ENCODE measurements at places on chromosomes 7 and 10.
A peak's percentile ranks its signal among the peaks of the same experiment; 100 is the strongest.

DNA sequence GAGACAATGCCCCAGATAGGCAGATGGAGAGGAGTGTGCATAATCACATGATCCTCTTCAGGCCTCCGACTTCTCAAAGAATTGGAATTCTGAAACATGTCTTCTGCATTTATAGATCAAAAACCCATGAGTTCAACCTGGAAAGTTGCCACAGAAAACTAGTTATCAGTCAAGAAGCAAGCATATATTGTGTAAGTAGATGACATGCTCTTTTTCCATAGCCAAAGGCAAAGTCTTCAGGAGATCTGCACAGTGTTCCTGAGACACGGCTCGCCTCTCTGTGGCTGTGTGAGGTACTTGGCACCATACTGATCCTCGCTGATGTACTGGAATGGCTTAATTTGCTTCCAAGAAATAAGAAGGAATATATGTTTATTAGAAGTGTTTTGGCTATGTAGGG lies 213.5 kb upstream of the MKI67 start:
- DNase-seq = no peak

DNA sequence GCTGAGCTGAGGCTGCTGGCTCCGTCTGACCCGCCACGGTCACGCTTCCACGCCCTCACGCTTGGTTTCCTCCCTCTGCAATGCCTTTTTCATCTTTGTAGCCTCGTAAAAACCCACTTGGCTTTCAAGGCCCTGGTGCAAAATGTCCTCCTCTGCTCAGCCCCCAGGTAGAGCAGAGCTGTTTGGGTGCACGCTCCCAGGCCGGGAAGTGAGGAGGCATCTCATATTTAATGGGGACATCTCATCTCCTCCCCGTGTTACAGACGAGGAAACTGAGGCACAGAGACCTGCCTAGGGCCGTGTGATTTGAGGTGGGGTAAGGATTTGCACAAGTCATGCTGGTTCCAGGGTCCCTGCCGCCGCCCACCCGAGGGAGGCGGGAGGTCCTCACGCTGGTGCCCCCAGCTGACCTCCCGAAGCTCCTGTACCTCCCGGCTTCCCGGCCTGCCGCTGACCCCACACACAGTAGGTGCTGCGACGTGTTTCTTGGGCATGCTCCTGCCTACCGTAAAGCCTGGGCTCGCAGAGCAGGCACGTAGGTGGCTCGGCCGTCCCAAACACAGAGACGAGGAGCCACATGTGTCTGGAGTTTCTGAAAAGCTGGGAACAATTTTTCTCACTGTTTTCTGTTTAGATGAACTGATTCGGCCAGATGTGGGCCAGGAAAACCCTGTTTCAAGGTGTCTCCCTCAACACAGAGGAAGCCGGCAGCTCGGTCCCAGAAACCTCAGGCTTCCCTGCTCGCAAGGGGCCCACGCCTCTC lies 11.5 kb downstream of the FOXL3 start:
- DNase-seq = no peak

- DNase-seq = no peak
These were observed 46.1 kb downstream of the MPP7 start for GRCh38 chr10:28256776-28257175.

- no peak for DNase-seq
These were observed 578.8 kb upstream of the PFKP start for GRCh38 chr10:2488446-2489005.

- no peak for DNase-seq
These were observed 57.5 kb downstream of the ICA1 start for GRCh38 chr7:8204339-8205030.

DNA sequence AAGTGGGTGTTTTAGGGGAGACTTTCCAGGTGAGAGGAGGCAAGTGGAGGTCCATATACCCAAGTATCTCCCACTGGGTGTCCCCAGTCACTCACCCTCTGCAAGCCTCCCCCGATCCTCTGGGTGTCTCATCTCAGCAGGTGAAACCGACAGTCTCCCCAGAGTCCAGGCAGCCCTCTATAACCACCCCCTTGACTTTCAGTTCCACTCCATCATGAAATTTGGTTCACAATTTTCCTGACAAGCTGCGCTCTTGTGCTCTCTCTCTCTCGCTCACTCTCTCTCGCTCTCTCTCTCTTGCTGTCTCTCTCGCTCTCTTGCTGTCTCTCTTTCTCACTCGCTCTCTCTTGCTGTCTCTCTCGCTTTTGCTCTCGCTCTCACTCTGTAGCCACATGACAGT lies 8.1 kb upstream of the RABGEF1 start:
- DNase-seq = no peak

DNA sequence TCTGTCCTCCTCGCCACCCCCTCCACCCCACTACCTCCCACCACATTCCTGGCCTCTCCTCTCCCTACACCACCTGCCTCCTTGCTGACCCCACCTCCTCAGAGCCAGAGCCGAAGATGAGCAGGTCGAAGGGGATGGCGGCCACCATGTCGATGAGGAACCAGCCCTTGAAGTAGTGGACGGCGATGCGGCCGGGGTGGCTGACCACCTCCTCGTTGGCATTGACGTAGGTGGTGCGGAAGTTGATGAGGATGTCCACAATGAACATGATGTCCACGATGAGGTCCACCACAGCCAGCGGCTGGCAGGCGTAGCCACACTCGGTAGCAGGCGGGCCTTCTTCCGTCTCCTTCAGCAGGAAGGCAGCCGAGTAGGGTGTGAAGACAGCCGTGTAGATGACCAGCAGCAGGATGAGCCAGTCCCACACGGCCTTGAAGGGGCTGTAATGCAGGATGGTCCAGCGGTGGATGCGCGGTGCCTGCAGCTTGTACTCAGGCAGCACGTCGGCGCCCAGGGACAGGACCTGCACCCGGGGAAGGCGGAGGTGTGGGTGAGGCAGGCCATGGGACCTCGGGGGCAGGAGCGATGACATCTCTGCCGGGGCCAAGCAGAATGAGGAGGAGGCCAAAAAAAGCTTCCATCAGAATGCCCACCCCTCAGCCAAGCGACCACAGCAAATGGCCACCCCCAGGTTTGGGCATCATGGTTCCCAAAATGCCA lies 25.6 kb downstream of the KCNH2 start:
- DNase-seq = no peak

GRCh38 chr7:95471071-95471470 lies 14.7 kb upstream of the ASB4 start:
- DNase-seq = no peak

DNA sequence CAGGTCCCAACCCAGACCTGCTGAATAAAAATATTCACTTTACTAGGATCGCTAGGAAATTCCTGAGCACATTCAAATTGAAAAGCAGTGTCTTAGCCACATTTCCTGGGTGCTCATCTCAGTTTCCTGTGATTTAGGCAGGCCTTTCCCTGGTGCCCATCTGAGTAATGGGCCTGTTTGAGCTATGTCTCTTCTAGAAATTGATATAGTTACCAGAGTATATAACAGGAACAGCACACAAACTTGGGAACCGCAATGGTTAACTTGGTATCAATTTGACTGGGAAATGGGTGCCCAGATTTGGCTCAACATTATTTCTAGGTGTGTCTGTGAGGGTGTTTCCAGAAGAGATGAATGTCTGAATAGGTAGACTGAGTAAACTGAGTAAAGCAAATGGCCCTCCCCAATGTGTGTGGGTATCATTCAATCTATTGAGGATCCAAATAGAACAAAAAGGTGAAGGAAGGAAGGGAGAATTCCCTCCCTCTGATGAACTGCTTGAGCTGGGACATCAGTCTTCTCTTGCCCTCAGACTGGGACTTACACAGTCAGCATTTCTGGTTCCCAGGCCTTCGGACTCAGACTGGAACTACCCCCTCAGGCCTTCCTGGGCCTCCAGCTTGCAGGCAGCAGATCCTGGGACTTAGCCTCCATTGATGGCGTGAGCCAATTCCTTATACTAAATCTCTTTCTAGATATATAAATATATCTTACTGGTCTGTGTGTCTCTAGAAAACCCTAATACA lies 99.1 kb downstream of the CCDC71L start:
- DNase-seq = no peak

GRCh38 chr7:108294595-108294994 lies 161.6 kb downstream of the NRCAM start:
- no peak for DNase-seq

DNA sequence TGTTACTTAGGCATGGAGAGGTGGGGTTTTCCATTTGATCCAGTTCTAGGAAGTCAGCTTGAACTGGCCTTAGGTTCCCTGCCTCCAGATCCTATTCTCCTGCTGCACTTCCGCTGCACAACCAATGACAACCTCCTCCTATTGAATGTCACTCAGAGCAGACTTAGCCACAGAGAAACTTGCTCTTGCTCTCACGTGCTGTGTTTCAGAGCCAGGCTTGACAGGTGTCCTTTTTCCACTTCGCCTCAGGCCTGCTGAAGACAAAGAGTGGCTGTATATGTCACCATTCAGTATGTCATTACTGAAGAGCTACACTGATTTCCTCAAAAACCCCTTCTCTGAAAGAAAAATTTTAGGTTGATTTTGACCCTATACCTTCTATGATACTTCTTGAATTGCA lies 115.4 kb upstream of the ETV1 start:
- no peak for DNase-seq

GRCh38 chr7:24291271-24291670 lies 7.3 kb downstream of the NPY start:
- DNase-seq = no peak

DNA sequence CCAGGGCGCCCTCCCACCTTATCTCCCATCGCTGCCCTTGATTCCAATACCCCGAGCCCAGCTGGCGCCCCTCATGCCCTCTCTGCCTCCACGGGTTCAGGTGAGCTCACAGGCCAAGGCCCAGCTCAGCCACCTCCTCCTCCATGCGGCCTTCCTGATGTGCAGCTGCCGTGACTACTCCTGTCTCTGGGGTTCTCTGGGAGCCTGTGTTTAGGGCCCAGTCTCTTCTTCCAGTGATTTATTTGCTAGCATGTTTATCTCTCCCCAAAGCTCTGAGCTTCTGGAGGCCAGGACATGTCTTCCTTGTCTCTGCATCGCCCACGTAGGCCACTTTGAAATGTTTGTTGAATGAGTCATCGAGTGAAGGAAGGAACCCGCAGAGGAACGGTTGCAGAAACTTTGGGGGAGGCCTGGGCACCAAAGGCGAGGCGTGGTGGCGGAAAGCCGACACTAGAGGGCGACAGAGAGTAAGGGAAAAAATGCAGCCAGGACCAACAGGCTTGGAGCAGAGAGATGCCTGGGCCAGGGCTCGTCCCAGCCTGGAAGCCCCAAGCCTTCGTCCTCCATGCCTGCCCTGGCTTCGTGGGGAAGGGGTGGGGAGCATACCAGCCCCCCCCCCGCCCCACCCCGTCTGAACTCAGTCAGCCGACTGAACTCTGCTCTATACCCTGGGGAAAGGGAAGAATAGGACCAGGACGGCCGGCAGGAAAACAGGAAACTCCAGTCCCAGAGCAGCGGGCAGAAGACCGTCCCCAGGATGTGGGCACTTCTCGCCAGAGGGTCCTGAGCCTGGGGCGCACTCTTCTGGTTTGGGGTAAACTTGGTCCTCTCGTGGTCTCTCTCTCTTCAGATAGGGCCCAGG lies 10.9 kb upstream of the HSPB1 start:
- DNase-seq = peak; percentile 92

DNA sequence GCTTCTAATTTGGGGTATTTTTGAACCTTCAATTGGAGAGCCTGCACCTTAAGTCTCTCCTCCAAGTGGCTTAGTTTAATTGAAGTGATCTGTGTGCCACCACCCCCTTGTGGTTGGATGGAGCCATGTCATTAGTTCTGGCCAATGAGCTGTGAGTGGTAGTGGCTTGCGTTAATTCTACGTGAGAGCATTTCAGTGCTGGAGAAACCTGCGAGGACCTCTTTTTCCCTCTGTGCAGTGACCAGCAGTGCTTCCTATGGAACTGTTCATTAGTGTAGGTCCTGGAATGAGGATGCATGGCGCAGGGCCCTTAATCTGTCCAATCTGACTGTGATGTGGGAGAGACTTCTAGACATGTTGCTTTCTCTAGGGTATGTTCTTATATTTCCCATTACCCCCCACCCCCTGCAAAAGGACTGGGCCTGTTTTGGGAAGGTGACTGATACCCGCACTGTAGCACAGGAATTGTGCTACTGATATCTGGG lies 3.8 kb downstream of the HILPDA start:
- peak; percentile 33 for DNase-seq

DNA sequence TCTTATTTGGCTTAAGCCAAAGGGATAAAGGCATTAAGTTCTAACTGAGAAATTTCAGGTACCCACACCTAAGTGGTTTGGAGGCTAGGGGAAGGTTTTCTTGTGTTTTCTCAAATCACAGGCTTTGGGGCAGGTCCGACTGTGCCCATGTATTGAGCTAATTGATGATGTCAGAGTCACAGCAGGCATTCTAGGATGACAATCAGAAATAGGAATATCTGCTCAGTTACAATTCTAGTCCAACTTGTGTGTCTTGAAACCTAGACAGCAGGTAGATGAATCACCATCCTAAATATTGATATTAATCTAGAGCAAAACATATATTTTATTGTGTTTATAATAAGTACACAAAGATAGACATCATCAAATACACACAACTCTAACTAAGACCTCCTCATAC lies 2.3 kb upstream of the FHIP2A start:
- DNase-seq = no peak

GRCh38 chr10:32047881-32048280 lies 8.3 kb downstream of the KIF5B start:
- DNase-seq = no peak

DNA sequence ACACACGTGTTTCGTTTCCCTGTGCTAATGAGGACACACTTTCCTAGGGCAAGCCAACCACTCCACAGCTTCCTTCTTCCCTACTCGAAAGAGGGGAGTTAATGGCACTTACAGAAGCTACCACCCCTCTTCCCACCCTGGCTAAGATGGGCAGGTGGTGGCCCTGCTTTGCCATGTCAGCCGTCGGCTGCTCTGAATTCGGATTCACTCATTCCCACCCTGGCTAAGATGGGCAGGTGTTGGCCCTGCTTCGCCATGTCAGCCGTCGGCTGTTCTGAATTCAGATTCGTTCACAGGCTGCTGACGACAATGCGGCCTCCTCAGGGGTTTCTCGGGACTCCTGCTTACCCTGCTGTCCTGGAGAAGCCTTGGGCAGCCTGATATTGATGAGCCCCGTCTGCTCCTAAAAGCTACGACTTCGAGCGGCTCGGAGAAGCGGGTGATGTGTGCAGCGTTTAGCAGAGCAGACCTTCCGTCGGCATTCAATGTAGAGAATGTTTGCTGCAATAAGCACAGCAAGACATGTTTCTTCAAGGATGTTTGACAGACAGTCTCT lies 56.2 kb upstream of the PPP2R2D start:
- no peak for DNase-seq

GRCh38 chr7:66629222-66630062 lies 761 bp downstream of the KCTD7 start:
- no peak for DNase-seq

- DNase-seq = no peak
These were observed 20.2 kb upstream of the SMC3 start for GRCh38 chr10:110547139-110547761.

DNA sequence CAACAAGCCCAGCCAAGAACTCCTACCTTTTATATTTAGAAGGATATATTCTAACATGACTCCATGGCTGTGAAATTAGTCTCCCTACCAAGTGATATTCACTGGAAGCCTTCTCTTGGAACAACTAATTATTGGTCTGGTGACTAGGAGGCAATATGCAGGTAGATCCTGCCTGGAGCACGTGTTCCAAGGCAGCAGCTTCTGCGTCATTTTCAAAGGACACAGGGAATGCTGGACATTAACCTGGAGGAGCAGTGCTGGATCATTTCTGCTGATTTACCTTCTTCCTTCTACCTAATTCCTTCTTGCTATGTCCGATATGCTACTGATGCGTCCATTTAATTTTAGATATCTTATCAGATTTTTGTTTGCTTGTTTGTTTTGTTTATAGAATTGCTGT lies 5.6 kb downstream of the AKR1D1 start:
- DNase-seq = no peak

Data from stimulated activated CD4-positive, alpha-beta T cell treated with anti-CD3 and anti-CD28 coated beads, Interleukin-15, amount 100 ng/mL, for 48 hours (primary cell).